H54 (cell line): ENCODE measurements at places on chromosomes 3 and 15.

GRCh38 chr3:46629551-46630517 is 17.5 kb downstream of the FAM240A start:
- peak; percentile 52 for DNase-seq

DNA sequence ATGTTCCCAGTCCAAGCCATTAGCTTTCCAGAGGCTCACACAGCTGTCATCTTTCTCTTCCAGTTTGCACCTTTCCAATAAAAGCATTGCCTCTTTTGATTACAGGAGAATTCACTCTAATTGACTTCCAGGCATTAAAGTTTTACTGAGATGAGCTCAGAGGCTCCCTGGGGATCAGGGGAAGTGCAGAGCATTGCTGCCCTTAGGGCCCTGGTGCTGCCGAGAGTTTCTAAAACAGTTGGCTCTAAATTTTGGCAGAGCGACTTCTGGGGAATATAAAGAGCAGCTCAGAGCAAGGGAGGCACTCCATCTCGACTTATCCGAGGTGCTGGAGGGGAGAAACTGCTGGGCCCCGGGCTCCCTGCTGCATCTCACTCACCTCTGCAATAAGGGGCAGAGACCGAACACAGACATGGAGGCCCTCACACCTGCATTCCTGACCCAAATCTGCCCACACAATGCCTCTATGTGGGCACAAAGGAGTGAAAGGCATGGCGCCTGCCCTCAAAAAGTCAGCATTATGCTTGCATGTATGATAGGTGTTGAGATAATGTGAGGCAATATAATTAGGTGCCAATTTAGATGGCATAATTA is 61.7 kb downstream of the SCN11A start:
- no peak for DNase-seq

GRCh38 chr3:180421221-180421620 is 180.7 kb upstream of the TTC14 start:
- no peak for DNase-seq

- no peak for DNase-seq
Observed at GRCh38 chr3:40631341-40631995, 106.7 kb downstream of the ZNF621 start.

DNA sequence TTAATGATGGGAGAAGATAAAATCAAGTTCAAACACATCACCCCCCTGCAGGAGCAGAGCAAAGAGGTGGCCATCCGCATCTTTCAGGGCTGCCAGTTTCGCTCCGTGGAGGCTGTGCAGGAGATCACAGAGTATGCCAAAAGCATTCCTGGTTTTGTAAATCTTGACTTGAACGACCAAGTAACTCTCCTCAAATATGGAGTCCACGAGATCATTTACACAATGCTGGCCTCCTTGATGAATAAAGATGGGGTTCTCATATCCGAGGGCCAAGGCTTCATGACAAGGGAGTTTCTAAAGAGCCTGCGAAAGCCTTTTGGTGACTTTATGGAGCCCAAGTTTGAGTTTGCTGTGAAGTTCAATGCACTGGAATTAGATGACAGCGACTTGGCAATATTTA is 67.5 kb upstream of the TSEN2 start:
- DNase-seq, result no peak

DNA sequence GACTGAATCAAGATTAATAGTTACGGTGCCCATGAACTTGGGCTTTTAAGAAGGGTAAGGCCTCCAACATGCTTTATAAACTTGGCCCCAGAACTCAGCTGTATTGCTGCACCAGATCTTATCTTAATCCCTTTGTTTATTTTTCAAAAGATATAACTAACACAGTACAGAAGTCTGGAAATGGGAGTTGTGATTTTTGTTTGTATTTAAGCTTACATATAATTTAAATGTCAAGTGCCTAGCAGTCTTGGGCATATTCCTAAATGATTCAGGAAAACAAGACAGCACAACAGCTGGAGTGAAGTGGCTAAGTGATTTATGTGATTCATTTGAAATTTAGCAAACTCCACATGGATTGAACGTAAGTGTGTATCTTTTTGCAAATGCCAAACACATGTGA is 56.2 kb downstream of the NBEAL2 start:
- DNase-seq, result no peak

GRCh38 chr3:190081389-190081788 is 39.3 kb downstream of the P3H2 start:
- DNase-seq, result no peak

GRCh38 chr3:188257384-188258026 is 103.5 kb downstream of the LPP start:
- no peak for DNase-seq

DNA sequence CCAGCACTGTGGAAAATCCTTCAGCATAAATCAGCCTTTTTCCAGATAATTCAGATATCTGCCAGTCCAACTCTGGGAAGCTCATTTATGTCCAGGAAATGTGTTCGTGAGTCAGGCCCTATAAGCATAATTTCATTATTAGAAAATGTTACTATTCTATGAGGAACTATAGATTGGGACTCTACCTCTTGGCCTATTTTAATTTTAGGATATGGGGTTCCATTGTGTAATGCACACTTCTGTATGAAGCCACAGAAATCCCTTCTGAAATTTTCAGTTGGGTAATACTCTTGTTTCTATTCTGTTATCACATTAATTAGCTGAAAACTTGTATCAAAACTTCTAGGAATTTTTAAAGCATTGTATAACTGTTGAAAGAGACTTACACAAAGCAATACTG is 43.9 kb upstream of the IL12A start:
- no peak for DNase-seq

- DNase-seq, result no peak
Observed at GRCh38 chr15:31222773-31223341, 103.8 kb upstream of the KLF13 start.

DNA sequence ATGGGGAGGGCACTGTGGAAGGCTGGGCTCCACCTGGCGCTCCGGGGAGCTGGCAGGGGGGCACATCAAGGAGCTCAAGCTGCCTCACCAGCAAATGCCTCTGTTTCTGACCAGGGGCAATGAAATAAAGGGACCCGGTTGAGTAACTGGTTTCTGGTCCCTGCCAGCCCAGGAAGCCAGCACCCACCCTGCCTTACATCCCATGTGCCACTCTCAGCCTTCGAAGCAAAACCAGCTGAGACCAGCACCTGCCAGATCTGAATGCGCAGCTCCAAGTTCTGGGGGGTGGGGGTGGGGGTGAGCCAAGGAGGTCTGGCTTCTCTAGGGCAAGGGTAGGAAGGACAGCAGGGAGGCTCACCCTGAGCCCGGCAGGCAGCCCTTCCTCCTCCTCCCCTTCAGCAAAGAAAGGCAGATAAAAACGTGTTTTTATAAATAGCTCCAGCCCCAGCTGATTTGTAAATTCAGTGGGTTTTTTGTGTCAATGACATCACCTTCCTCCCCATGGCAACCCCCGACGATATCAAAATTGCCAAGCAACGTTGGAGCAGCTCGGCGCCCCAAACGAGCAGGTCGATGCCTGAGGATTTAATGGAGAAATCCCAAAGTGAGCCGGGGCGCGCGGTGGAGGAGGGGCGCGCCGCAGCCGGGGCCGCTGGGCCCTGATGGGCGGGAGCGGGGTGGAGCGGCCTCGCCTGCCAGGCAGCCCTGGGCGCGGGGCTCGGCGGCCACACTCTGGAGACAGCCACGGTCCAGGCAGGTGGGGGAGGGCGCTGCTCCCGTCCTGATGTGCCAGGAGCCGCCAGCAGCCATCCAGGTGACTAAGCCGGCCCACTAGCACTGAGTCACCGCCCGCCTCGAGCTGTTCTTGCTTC is at the start of gene PAK6:
Gene PAK6 (plus strand): TSS at position 532 of the 872 bp plus-strand sequence. CDS start 25,723 bp downstream, outside the sequence.
- peak; percentile 94 for DNase-seq

GRCh38 chr3:112013058-112013783 is 14.5 kb downstream of the TAGLN3 start:
- DNase-seq, result peak; percentile 32

- peak; percentile 22 for DNase-seq
Observed at GRCh38 chr3:24680214-24680967, 185.7 kb upstream of the THRB start.

DNA sequence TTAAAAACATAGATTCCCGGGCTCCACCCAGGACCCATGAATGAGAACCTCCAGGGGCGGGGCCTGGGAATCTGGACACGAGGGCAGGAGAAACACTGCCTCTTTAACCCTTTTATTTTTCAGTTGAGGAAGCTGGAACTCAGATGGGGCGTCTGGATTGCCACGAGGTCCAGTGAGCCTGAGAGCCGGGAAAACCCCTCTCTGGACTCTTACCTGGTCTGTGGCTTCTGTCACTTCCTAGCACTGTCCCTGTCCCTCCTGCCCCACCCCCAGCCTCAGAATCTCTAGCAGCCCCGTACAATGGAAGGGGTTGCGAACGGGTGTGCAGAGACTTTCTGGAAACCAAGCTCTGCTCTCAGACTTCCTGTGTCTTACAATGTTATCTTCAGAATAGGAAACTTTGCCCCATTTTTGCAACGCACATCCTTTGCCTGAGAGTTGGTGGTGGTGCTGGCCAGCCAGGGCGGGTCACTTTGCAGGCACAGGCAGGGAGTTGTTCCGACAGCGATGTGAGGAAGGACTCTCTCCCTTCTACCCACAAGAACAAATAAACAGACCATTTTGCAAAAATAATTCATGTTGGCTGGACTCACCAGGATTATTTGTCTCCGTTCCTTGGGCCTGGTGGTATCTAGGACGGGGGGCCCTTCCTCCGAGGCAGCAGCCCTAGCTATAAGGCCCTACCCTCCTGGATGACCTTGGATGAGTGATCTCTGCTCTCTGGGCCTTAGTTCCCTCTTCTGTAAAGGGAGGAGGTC is 59.1 kb downstream of the SMAD6 start:
- DNase-seq, result no peak

GRCh38 chr15:33671456-33671855 is 296.8 kb upstream of the CHRM5 start:
- no peak for DNase-seq

- no peak for DNase-seq
Observed at GRCh38 chr3:56053727-56054126, 414.5 kb downstream of the ERC2 start.

DNA sequence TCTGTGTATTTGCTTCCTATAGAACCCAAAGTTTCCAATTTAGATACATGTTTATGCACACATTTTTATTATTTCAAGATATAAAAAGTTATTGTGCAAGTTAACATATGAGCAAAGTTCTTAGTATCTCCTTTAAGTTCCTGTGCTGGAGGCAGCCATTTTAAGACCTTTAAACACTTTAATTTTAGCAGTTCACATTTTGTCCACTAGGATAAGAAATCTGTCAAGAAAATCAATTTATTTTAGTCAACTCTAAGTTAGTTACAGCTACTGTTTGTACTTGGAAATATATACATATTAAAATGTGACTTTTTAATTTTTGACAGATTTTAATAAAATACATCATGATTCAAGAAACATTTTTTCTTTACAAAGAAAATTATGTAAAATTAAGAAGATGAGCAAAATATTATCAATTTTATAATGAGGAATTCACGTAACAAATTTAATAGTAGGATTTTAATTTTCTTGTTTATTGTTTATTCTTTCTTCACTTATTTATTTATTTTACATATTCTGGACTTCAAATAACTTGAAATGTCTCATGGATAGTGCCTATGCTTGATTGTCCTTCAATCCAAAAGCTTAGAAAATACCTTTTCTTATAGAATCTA is 402.6 kb upstream of the GBE1 start:
- DNase-seq, result no peak

DNA sequence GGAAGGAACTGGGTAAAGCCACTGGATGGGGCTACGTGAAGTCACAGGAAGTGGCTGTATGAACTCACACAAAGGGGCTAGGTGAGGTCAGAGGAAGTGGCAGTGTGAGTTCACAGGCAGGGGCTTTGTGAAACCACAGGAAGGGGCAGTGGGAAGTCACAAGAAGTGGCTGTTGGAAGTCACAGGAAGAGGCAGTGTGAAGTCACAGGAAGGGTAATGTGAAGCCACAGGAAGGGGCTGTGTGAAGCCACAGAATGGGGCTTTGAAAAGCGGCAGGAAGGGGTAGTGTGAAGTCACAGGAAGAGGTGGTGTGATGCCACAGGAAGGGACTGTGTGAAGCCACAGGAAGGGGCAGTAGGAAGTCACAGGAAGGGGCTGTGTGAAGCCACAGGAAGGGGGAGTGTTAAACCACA is 34.6 kb downstream of the GASK1A start:
- no peak for DNase-seq

- no peak for DNase-seq
Observed at GRCh38 chr3:112514527-112515128, 15.4 kb upstream of the BTLA start.

DNA sequence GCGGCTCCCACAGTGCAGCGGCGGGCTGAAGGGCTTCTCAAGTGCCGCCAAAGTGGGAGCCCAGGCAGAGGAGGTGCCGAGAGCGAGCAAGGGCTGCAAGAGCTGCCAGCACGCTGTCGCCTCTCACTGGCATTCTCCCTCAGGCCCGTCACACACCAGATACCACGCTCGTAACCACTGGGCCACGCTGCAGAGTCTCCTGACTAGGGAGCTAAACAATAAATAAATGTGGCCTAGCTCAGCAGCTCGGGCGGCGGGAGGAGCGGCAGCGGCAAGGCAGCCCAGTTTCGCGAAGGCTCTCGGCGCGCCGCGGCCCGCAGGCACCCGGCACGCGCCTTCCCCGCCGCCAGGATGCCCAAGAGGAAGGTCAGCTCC is 55.9 kb upstream of the FAM174B start:
- DNase-seq, result no peak

GRCh38 chr3:152362086-152362485 is 93.4 kb downstream of the MBNL1 start:
- DNase-seq, result no peak

GRCh38 chr3:21062831-21063294 is 688.1 kb downstream of the ZNF385D start:
- no peak for DNase-seq

- no peak for DNase-seq
Observed at GRCh38 chr15:68493629-68494028, 61.7 kb upstream of the ITGA11 start.

- DNase-seq, result no peak
Observed at GRCh38 chr3:184011937-184012889, 5.5 kb downstream of the ABCC5 start.

GRCh38 chr3:126109880-126110235 is 25.9 kb upstream of the SLC41A3 start:
- no peak for DNase-seq

DNA sequence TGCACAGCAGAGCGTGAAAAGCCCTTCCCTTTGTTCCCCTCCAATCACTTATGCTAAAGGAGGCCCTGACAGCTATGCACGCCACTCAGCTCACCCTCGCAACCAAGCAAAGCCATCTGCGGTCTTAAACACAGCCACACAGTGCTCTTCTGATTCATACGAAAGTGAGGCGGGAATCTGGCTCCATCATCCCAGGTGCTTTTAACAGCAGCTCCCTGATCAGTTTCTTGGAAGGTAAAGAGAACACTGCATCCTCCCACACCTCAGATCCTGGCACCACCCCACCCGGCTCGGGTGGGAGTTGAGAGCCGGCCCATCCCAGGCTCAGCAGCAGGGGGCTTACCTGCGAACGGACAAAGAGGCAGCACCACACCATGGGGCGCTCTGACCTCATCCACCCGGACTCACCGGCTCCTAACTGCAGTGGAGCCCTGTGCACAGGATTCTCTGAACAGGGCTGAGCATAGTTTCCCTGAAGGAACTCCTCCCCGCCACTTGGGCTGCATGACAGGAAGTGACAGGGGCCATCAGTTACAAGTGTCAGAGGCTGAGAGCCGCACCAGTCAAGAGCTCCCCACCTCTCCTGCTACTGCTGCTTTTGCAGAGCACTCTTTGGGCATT is 114.3 kb upstream of the ARHGEF3 start:
- DNase-seq, result no peak
